ENCODE measurements at places on chromosomes 11 and 22.

- no peak for DNase-seq
Measured at GRCh38 chr11:86941077-86941870, 13.9 kb downstream of the FZD4 start.

- no peak for DNase-seq
Measured at GRCh38 chr11:45209891-45210699, 63.7 kb downstream of the PRDM11 start.

DNA sequence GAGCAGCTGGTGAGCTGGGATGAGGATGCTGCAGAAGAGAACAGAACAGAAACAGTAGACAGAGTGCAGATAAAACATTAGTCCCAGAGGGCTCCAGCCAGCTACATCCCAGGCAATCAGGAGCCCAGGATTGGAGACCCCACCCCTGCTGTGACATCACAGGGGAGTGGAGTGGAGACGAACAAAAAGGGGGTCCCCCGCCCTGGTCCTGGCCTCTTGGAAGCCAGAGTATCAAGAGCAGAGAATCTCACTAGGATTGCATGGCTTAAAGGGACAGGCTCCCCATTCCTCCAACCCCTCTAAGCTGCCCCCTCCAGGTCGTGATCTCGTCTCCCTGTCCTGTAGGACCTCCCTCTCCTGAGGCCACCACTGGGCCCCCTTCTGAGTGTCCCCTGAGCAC, at the start of gene P2RX3:
Gene P2RX3 (plus strand): TSS at position 211 of the 400 bp plus-strand sequence. CDS start 199 bp downstream, outside the sequence.
- DNase-seq: no peak

DNA sequence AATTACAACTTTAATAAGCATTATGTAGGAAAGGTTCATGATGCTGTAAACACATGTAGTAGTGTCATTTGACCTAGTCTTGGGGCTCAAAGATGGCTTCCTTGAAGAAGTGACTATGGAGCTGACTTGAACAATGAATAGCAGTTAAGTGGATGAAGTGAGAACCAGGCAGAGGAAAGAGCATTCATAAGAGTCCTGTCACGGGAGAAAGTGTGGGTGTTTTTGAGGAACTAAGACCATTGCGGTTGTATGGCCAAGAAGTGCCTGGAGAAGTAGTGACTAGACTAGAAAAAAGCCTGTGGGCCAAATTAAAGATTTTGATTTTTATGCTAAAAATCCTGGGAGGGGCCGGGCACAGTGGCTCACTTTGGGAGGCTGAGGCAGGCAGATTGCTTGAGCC, 7.2 kb upstream of the IL18BP start:
- DNase-seq: no peak

DNA sequence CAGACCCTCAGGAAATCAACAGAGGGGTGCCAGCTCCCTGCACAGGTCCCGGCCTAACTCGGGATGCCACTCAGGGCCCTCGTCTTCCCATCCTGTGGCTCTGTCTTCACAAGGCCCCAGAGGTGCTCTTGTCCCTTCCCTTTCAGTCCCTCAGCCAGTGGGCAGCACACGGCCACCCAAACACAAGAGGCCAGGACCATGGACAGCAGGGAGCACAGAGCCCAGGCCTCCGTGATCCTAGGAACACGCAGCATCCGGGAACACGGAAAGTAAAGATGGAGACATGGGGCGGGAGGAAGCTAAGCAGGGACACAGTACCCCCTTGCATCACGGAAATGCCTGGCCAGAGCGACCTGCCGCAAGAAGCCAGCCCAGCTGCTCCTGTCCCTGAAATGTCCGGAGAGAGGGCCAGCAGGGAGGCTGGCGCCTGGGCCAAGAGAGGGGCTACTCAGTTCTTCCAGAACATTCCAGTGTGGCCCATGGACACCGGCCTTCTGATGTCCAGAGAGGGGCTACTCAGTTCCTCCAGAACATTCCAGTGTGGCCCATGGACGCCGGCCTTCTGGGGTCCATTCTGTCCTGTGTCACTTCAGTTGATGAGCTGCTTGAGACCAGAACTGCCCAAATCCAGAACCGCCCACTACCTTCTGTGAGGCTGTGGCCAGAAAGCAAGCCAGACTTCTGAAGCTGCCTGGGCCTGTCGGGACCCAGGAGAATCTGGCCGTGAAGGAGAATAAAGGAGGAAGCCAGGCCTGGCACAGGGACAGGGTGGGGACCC, 274.0 kb downstream of the BRD1 start:
- no peak for DNase-seq

All from activated CD4-positive, alpha-beta T cell treated with anti-CD3 and anti-CD28 coated beads, Interleukin-2, Interleukin-4, amounts not matched to agents 100 ng/mL and 50 ng/mL, durations not matched to agents 16 hours and 8 hours (primary cell).